ENCODE measurements at places on chromosomes 6 and 20. TPM values are rescaled to one million over a fixed set of nuclear protein-coding genes. Genes with fewer than 3 reads are reported as not detected.

PRRT1 gene
- 72.1 TPM for total RNA-seq

C2 gene
- 13.2 TPM for total RNA-seq

- no peak for DNase-seq
Measured at GRCh38 chr6:129606664-129607063, 103.3 kb downstream of the ARHGAP18 start.

ZSCAN31 gene
- 18.2 TPM for total RNA-seq

DNA sequence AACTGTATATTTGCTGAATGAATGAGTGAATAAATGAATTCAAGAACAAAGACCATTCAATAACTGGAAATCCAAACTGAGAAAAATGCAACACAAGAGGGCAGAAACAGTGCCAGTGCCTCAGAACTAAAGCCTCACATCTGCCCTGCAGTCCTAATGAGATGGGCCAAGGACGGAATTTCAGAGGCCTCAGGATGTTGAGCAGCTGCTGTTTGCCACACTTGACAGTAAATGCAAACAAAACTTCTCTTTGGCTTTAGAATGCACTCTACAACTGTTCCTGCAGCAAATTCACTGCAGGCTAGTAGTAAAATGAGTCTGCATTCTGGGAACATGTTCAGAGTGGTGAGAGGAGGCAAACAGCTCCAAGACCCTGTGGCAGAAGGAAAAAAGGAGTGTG, 177.6 kb upstream of the LRFN2 start:
- DNase-seq, result no peak

- DNase-seq, result no peak
Measured at GRCh38 chr6:117399924-117400323, 25.8 kb downstream of the ROS1 start.

DNA sequence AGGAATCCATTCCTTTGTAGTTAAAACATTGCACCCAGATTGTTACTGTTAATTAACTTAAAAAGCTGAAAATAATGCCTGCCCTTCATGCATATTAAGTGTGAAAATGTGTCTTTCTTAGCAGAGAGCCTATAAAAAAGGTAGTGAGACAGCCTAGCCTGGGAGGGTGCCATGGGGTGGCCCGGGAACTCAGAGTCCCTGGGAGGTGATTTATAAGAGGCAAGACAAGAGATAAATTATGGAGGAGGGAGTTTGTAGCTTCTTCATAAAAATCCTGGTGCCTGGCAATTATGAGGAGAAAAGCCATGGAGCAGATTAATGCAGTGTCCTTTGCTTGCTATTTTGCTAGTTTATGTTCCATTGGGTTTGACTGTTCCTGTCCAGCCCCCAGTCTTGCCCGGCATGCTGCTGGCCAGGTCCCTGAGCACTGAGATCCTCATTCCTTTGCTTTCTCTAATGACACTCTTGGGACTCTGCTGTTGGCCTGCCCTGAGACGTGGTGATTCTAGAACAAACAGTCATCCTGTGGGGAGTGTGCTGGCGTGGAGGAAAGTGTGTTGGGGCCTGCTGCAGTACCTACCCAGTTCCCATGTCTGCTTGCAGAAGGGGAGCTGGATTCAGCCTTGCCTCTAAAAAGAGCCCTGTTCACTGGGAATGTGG, 4.2 kb downstream of the MLN start:
- no peak for DNase-seq

ZBTB46 gene
- 20.2 TPM for total RNA-seq

DNA sequence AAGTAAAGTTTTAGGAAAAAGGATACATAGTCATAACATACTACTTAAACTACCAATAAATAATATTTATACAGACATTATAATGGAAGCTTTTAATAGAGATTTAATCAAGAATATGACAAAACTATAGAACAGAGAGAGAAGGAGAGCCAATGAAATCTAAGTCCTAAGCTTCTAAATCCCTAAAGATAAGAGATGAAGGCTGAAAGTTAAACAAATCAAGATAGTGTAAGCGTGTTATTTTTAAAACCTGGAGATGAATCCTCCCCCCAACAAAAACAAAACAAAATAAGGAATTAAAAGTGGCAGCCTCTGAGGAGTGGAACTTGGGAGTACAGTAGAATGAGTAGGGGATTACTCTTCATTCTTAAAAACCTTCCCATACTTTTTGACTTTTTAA, 145.9 kb downstream of the TBC1D32 start:
- DNase-seq, result no peak

SLC23A2 gene
- total RNA-seq, result 55.9 TPM

TTK gene
- total RNA-seq, result 1.1 TPM

DNA sequence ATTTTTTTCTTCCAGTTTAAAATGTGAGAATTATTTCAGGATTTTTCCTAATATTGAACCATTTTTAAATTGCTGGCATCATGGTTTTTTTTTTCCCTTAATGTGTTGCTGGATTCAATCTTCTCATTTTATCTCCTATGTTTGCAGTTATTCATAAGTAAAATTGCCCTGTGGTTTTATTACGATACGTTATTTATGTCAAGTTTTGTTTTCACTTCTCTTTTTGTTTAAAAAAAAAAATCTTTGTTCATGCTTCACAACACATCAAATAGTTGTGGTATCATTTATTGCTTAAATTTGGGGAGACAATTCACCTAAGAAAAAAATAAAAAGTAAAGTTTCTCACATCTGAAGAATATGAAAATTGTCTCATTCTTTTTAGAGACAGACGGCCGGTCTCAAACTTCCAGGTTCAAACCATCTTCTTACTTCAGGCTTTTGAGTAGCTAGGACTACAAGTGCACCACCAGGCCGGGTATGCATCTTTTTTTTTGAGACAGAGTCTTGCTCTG, 239.3 kb upstream of the ID4 start:
- DNase-seq, result no peak
